Fibroblast of lung (primary cell): ENCODE measurements at places on chromosomes 16 and 17. TPM values are rescaled to one million over a fixed set of nuclear protein-coding genes. Genes with fewer than 3 reads are reported as not detected.

The CDRT15 gene
- not detected in 2 replicates for polyA plus RNA-seq

The SEC14L5 gene
- 0.05 TPM in 2 replicates for polyA plus RNA-seq

The SLC5A10 gene
- not detected in 2 replicates for polyA plus RNA-seq

The ZNF597 gene
- 1.4 and 1.6 TPM in 2 replicates for polyA plus RNA-seq

- no peak overlapping the region for H3K27ac ChIP-seq
- H3K4me1 ChIP-seq: peaks cover 4% of the 10 kb centered on the region
- no peak for DNase-seq
- no peak overlapping the region for H3K4me3 ChIP-seq
- H3K36me3 ChIP-seq: no peaks in the 10 kb centered on the region
Observed at GRCh38 chr16:83532634-83533033, 275.1 kb upstream of the HSBP1 start.

GRCh38 chr17:7811251-7811650 lies 22.8 kb upstream of the KDM6B start:
- no peak overlapping the region for H3K4me3 ChIP-seq
- H3K27me3 ChIP-seq: peaks cover 3% of the 10 kb centered on the region
- no peak for DNase-seq
- no peak overlapping the region for H3K27ac ChIP-seq
- H3K4me1 ChIP-seq: no peaks in the 10 kb centered on the region

DNA sequence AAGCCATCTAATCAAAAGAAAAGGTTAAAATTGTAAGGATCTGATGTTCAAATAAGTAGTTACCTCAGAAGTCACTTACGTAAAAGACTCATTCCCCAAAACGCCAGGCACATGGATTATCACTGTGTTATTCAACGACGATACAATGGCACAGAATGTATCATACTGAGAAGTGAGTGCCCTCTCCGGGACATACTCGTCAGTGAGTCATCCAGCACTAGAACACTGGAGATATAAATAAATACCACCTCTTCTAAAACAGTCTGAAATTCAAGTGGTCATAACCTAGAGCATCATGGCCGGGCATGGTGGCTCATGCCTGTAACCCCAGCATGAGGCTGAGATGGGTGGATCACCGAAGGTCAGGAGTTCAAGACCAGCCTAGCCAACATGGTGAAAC lies 24.9 kb downstream of the USP31 start:
- no peaks in the 10 kb centered on the region for H3K36me3 ChIP-seq
- peaks cover 7% of the 10 kb centered on the region for H3K4me1 ChIP-seq
- no peaks in the 10 kb centered on the region for H3K27me3 ChIP-seq
- DNase-seq: peak; percentile 76
- no peak overlapping the region for H3K27ac ChIP-seq
- H3K4me3 ChIP-seq: no peak overlapping the region

GRCh38 chr16:85614338-85615013 lies 1.4 kb downstream of the GSE1 start:
- H3K36me3 ChIP-seq: no peaks in the 10 kb centered on the region
- peaks cover 23% of the 10 kb centered on the region for H3K4me1 ChIP-seq
- H3K27me3 ChIP-seq: no peaks in the 10 kb centered on the region
- no peak for DNase-seq

DNA sequence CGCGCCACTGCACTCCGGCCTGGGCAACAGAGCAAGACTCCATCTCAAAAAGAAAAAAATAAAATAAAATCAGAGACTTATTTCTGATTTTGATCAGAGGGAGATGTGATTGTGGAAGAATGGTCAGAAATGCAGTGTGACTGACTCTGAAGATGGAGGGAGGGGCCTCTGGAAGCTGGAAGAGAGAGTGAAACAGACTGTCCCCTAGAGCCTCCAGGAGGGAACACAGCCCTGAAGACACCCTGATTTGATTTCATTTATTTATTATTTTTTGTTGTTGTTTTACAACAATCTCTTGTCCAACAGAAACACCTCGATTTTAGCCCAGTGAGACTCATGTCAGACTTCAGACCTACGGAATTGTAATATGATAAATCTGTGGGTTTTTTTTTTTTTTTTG lies 26.1 kb downstream of the BCL7C start:
- H3K27me3 ChIP-seq: no peaks in the 10 kb centered on the region
- H3K4me1 ChIP-seq: no peaks in the 10 kb centered on the region
- H3K36me3 ChIP-seq: no peaks in the 10 kb centered on the region

- no peaks in the 10 kb centered on the region for H3K4me1 ChIP-seq
- H3K36me3 ChIP-seq: no peaks in the 10 kb centered on the region
- no peak overlapping the region for H3K27ac ChIP-seq
- H3K27me3 ChIP-seq: no peaks in the 10 kb centered on the region
- DNase-seq: no peak
Observed at GRCh38 chr17:8788998-8789397, 10.2 kb downstream of the MFSD6L start.

GRCh38 chr17:5200360-5200759 lies 8.7 kb upstream of the ZNF594 start:
- no peaks in the 10 kb centered on the region for H3K4me1 ChIP-seq
- no peaks in the 10 kb centered on the region for H3K36me3 ChIP-seq

GRCh38 chr17:65633146-65633881 lies 71.9 kb upstream of the AXIN2 start:
- no peak overlapping the region for H3K4me3 ChIP-seq
- H3K4me1 ChIP-seq: no peaks in the 10 kb centered on the region
- DNase-seq: no peak

- DNase-seq: no peak
- no peak overlapping the region for H3K27ac ChIP-seq
- H3K36me3 ChIP-seq: no peaks in the 10 kb centered on the region
- H3K4me1 ChIP-seq: no peaks in the 10 kb centered on the region
- peaks cover 3% of the 10 kb centered on the region for H3K27me3 ChIP-seq
Observed at GRCh38 chr17:79107499-79108231, 33.0 kb downstream of the ENGASE start.

DNA sequence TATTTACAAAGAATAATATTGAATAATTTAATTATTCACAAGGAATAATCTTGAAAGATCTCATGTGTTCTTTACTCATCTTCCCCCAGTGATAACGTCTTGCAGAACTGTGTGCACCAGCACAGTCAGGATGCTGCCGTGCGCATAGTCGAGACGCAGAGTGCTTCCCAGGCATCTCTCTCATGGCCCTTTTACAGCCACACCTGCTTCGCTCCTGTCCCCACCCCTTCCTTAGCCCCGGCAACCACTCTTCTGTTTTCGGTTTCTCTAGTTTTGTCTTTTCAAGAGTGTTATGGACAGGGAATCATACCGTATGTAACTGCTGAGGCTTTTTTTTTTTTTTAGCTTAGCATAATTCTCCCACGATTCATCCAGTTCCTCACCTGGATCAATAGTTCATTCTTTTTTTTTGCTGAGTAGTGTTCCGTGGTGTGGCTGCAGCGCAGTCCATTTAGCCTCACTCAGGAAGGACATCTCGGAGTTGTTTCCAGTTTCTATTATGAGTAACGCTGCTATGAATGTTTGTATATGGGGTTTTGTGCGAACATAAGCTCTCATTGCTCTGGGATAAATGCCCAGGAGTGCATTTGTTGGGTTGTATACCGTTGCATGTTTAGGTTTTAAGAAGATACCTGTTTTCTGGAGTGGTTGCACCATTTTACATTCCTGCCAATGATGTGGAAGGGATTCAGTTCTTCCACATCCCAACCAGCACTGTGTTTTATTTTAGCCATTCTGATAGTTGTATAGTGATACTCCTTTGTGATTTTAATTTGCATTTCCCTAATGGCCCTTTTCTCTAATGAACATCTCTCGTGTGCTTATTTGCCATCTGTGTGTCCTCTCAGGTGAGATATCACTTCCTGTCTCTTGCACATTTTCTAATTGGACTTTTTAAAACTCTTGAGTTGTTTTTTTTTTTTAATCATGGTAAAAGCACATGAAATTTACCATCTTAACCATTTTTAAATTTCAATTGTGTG lies 47.6 kb downstream of the SEC14L1 start:
- no peak overlapping the region for H3K27ac ChIP-seq
- H3K4me3 ChIP-seq: no peak overlapping the region
- peaks cover 5% of the 10 kb centered on the region for H3K36me3 ChIP-seq
- H3K4me1 ChIP-seq: no peaks in the 10 kb centered on the region
- DNase-seq: no peak
- no peaks in the 10 kb centered on the region for H3K27me3 ChIP-seq

- H3K4me1 ChIP-seq: peaks cover 32% of the 10 kb centered on the region
- H3K27me3 ChIP-seq: no peaks in the 10 kb centered on the region
- peak overlapping the region; percentile 36 for H3K4me3 ChIP-seq
- H3K27ac ChIP-seq: peak overlapping the region; percentile 55
- H3K36me3 ChIP-seq: no peaks in the 10 kb centered on the region
Observed at GRCh38 chr16:4500272-4500671, 24.1 kb downstream of the HMOX2 start.

- no peaks in the 10 kb centered on the region for H3K27me3 ChIP-seq
- DNase-seq: peak; percentile 59
- no peaks in the 10 kb centered on the region for H3K4me1 ChIP-seq
- no peaks in the 10 kb centered on the region for H3K36me3 ChIP-seq
- no peak overlapping the region for H3K4me3 ChIP-seq
- H3K27ac ChIP-seq: no peak overlapping the region
Observed at GRCh38 chr17:37174205-37174604, 201.6 kb upstream of the C17orf78 start.

- H3K27me3 ChIP-seq: no peaks in the 10 kb centered on the region
- peak; percentile 59 for DNase-seq
- H3K4me3 ChIP-seq: no peak overlapping the region
- H3K27ac ChIP-seq: no peak overlapping the region
- peaks cover 2% of the 10 kb centered on the region for H3K36me3 ChIP-seq
Observed at GRCh38 chr17:1087381-1088241, 90.7 kb downstream of the TIMM22 start.

DNA sequence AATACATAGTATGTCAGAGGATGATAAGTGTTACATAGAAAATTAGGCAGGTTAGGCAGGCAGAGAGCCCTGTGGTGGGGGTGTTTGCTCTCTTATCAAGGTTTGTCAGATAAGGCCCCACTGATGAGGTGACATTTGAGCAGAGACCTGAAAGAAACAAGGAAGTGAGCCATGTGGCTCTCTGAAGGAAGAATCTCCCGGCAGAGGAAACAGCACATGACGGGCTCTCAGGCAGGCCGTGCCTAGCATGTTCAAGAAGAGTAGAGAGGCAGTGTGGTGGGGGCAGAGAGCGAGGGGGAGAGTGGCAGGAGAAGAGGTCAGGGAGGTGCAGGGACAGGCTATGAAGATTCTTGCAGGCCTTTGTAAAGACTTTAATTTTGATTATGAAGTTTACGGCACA lies 82.0 kb upstream of the ASIC2 start:
- no peaks in the 10 kb centered on the region for H3K36me3 ChIP-seq
- DNase-seq: no peak
- H3K27me3 ChIP-seq: no peaks in the 10 kb centered on the region
- H3K4me1 ChIP-seq: no peaks in the 10 kb centered on the region
- H3K27ac ChIP-seq: no peak overlapping the region

DNA sequence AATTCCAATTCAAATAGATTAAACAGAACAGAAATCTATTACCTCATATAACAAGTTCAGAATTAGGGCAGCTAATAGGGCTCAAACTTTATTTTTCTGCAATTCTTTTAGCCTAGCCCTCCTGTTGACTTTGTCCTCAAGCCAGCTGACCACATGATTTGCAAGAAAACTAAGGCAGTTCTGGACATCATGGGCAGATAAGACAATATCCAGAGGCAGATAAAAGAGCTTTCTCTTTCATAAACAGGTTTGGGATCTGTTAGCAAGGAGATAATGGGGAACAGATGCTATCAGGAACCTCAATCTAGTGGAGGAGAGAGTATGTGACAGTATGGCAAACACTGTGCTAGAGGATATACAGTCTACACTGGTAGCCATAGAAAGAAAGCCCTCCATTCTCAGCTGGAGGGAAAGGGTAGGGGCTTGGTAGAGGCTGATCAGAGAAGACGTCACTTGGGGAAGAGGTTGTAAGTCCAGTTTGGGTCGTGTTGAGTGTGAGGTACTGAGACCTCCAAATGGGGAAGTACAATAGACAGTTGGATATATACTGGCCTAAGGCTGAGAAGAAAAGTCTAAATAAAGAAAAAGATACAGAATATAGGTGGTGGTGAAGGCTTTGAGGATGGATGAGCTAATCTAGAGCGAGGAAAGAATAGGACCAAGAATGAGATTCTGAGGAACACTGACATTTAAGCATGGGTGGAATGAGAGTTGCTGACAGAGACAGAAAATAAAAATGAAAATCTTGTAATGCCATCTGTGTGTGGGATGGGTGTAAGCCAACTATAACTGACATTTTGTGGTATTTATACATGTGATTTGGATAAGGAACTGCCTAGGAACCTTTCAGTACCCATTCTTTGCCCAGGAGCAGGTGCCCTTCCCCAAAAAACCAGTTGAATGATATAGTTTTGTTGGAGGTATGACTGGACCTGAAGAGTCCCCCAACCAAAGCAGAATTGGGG lies 67.4 kb downstream of the CYB561 start:
- H3K36me3 ChIP-seq: no peaks in the 10 kb centered on the region
- H3K27ac ChIP-seq: no peak overlapping the region
- no peaks in the 10 kb centered on the region for H3K27me3 ChIP-seq
- H3K4me1 ChIP-seq: peaks cover 14% of the 10 kb centered on the region

GRCh38 chr16:49564496-49565229 lies 191.1 kb downstream of the C16orf78 start:
- no peak overlapping the region for H3K27ac ChIP-seq
- no peaks in the 10 kb centered on the region for H3K36me3 ChIP-seq
- H3K4me3 ChIP-seq: no peak overlapping the region

DNA sequence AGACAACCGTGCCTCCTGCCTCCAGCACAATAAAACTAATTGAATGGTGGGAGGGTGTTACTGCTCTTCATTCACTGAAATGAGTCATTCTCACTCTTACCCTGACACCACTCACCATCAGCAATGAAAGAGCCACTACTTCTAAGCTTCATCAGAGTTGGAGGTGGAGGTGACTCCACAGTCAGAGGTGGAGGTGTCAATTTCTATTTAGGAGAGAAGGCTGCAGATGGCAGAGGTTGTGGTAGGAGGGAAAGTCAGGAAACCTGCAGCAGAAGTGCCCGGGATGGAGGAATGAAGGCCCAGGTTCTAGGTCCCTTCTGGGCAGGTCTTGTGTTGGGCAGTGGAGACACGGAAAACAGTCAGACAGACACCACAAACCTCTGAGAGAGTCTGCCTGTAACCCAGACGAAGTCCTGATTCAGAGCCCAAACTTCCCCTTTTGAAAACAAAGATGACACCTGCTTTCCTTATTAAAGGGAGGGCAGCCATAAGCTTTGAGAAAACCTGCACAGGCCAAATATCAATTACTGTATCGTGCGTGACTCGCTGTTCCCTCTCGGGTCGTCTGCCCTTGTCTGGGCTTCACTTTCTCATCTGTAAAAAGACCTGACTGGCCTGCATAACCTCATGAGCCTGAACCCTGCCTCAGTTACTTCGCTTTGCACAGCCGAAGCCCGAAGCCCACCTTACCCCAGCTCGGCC lies 668 bp downstream of the ATPAF2 start:
- no peaks in the 10 kb centered on the region for H3K27me3 ChIP-seq
- DNase-seq: no peak
- H3K4me3 ChIP-seq: peak overlapping the region; percentile 73
- H3K36me3 ChIP-seq: no peaks in the 10 kb centered on the region
- H3K4me1 ChIP-seq: peaks cover 15% of the 10 kb centered on the region
- H3K27ac ChIP-seq: peak overlapping the region; percentile 55
